ENCODE measurements at places on chromosomes 12 and 14.

GRCh38 chr12:118055865-118056773 lies 4.9 kb downstream of the WSB2 start:
- no peak for DNase-seq

GRCh38 chr12:66929121-66929520 lies 250.2 kb upstream of the GRIP1 start:
- peak; percentile 17 for DNase-seq

DNA sequence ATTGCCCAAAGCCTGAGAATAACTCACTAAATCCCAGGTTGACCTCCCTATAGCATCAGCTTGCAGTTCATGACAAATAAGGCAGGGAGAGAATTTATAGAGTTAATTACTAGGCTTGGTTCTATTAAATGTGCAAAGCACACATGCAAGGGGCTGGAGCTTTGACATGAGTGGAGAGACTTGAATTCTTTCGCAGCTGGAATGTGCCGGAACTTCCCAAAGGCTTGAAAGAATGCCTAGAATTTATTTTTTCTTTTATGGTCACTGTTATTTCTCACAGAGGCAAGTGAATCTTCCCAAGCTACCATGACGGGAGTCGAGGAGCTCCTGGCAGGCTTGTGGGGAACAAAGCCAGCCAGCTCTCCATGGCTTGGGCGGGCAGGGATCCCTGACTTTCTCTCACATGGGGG lies 95.5 kb upstream of the USP44 start:
- no peak for DNase-seq

DNA sequence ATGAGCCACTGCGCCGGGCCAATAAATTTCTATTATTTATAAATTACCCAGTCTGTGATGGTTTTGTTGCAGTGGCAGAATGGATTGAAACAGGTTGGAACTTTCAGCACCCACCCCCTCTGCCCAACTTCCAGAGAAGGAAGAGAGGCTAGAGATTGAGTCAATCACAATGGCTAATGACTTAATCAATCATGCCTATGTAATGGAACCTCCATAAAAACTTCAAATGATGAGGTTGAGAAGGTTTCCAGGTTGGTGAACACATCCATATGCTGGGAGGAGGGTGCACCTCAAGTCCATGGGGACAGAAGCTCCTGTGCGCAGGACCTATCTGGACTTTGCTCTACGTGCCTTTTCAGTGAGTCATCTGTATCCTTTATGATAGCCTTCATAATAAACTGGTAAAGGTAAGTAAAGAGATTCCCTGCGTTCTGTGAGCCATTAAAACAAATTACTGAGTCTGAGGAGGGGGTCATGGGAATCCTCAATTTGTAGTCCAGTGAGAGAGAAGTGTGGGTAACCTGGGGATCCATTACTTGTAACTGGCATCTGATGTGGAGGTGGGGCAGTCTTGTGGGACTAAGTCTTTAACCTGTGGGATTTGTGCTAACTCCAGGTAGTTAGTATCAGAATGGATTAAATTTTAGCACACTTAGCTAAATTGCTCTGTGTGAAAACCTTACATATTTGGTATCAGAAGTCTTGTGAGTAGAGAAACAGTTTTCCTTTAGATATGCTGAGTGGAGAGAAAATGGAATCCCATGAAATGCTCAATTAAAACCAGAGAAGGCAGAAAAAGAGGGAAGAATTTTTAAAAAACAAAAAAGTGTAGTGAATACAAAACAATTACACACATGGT lies 11.7 kb upstream of the NGDN start:
- DNase-seq = no peak

Measured in activated naive CD4-positive, alpha-beta T cell treated with Interleukin-2 at 50 U/mL for 16 hours (primary cell).